ENCODE measurements at places on chromosomes 5 and 9.

DNA sequence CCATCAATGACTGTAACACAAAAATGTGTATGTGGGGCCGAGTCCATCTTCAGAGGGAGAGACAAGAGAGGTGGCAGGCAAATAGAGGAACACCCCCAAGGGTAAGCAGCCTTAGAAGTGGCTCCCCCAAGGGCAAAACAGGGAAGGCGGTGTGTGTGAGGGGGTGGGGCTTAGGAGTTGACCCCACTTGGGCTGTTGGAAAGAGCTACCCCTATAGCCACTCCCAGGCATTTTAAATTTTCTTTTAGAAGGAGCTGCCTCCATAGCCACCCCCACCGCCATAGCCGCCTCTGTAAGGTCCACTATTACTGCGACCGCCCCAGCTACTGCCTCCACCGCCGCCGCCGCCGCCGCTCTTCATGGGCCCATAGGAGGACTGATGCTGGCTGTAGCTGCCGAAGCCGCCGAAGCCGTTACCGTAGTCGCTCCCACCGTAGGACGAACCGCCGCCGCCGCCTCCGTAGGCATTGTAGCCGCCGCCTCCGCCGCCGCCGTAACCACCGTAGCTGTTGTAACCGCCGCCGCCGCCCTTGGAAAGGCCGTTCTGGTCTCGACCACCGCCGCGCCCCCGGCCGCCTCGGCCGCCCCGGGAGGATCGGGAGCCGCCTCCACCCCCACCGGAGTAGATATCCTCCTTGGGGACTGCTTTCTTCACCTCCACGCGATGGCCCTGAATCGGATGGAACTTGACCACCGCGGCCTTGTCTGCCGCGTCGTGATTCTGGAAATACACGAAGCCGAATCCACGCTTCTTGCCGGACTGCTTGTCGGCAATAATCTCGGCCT is 1.1 kb downstream of the HNRNPA0 start:
- peak; percentile 20 for DNase-seq

GRCh38 chr9:81666123-81666522 is 23.2 kb downstream of the TLE1 start:
- DNase-seq, result peak; percentile 97

DNA sequence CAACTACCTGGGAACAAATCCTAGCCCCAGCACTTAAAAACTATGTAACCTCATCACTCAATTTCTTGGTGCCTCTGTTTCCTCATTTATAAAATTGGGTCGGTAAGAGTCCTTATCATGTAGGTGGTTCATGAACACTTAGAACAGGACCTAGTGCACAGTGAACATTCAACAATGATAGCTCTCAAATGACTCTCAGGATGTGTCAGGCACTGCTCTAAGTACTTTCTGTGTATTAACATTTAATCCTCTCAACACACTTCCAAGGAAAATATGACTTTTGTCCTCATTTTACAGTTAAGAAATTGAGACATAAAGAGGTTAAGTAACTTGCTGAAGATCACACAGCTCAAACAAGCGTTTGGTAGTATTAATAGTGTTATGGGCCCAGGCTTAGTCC is 202.1 kb upstream of the KLF4 start:
- DNase-seq, result no peak

DNA sequence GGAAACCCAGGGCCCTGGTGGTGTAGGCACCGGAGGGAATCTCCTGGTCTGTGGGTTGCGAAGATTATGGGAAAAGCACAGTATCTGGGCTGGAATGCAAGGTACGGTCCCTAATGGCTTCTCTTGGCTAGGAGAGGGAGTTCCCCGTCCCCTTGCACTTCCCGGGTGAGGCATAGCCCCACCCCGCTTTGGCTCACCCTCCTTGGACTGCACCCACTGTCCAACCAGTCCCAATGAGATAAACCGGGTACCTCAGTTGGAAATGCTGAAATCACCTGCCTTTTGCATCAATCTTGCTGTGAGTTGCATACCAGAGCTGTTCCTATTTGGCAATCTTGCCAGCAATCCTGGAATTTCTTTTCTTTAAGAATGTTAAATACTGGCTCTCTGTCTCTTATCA is 1429.1 kb downstream of the MAT2B start:
- no peak for DNase-seq

DNA sequence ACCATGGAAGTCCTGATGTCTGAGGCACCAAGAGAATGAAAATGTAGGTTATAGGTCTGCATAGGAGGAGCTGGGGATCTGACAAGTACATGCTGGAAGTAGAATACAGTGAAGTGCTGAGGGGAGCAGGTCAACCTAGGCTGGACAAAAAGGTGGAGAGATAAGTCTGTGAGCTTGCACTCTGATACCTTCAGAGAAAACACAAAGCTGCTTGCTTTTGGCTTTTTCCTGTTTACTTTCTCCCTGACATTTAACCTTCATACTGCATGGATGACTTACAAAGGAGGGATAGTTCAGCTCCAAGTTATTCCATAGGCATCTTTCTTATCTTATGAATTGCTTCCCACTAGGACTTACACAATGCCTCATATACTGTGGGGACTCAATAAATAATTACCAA is 256.7 kb upstream of the NREP start:
- no peak for DNase-seq

GRCh38 chr5:165242646-165243045 is 1737.2 kb downstream of the MAT2B start:
- no peak for DNase-seq

- DNase-seq, result no peak
Measured at GRCh38 chr9:135034106-135034505, 53.4 kb upstream of the OLFM1 start.

DNA sequence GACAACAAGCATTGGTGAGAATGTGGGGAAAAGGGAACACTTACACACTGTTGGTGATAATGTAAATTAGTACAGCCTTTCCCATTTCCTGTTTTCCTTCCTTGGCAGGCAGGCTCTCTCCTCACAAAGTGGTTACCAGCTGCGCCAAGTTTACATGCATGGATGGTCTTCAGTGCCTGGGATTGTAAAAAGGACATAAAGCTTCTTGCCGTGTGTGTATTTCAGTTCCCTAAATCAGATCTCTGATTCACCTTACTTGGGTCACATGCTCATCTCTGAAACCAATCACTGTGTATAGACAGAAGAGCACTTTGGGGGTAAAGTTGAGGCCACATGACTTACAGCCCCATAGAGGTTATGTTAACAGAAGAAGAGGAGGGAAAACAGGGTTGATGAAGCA is 92.8 kb downstream of the CAVIN4 start:
- DNase-seq, result no peak

- no peak for DNase-seq
Measured at GRCh38 chr5:130112246-130112645, 208.0 kb downstream of the CHSY3 start.

- DNase-seq, result peak; percentile 19
Measured at GRCh38 chr5:131198625-131199024, 27.9 kb downstream of the LYRM7 start.

GRCh38 chr5:92884469-92884868 is 696.5 kb downstream of the NR2F1-AS1 start:
- no peak for DNase-seq

- no peak for DNase-seq
Measured at GRCh38 chr5:113759505-113759904, 246.0 kb downstream of the YTHDC2 start.

GRCh38 chr5:164470312-164470711 is 964.9 kb downstream of the MAT2B start:
- DNase-seq, result peak; percentile 23

GRCh38 chr5:36662291-36662851 is 56.0 kb downstream of the SLC1A3 start:
- no peak for DNase-seq

DNA sequence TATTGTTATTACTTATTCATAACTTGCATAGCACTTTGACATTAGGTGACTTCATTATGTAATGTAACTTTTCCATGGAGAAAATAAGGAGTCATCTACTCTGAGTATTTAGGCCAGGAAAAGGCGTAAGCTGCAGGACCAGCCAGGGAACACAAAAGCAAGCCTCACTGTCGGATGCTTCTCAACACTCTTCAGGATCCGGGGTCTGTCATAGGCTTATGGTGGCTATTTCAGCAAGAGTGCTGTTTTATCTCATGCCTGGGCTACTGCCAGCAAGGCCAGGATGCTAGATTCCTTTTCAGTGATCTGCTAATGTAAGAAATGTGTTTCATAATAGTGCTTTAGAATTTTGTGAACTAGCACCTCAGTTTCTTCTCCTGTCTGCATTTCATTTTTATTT is 162.4 kb downstream of the CHSY3 start:
- no peak for DNase-seq

- DNase-seq, result no peak
Measured at GRCh38 chr5:1231354-1231905, 6.2 kb downstream of the SLC6A18 start.

All from bronchial epithelial cell (primary cell).